ENCODE measurements at places on chromosomes 1 and 21.

DNA sequence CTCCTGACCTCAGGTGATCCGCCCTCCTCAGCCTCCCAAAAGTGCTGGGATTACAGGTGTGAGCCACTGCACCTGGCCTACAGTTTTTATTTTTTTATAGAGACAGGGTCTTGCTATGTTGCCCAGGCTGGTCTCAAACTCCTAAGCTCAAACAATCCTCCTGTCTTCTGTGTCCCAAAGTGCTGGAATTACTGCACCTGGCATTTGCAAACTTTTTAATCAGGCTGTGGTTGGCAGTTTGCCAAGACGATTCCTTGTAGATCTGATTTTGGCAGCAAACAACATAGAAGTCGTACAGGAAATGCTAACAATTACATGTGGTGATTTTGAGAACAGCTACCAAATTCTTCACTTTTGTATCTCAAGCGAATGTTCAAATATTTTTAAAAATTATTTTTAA, 10.1 kb downstream of the RBP7 start:
- no peak for DNase-seq

GRCh38 chr1:11211925-11212587, 22.9 kb downstream of the ANGPTL7 start:
- no peak for DNase-seq

GRCh38 chr1:41673806-41674205, 189.3 kb upstream of the EDN2 start:
- no peak for DNase-seq

GRCh38 chr1:166876540-166876838, 425 bp upstream of the TADA1 start:
- DNase-seq: no peak

GRCh38 chr1:185287451-185287850, 29.6 kb downstream of the IVNS1ABP start:
- no peak for DNase-seq

DNA sequence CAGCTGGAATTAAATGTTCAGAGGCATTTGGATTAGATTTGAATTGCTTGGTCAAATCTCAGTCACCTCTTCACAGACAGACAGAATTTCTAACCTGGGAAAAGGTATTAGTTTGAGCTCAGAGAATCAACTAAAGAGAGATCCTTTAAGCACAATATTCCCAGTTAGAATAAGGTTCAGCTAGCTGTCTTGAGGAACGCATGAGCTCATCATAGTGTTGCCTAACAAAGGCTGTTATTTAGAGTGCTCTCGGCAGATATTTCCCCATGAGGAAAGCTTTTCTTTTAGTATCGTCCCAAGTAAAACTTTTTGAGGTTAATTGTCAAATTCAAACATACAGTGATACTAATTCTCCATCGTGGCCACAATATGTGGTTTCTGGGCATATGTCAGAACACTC, 269.9 kb downstream of the HLX start:
- no peak for DNase-seq

DNA sequence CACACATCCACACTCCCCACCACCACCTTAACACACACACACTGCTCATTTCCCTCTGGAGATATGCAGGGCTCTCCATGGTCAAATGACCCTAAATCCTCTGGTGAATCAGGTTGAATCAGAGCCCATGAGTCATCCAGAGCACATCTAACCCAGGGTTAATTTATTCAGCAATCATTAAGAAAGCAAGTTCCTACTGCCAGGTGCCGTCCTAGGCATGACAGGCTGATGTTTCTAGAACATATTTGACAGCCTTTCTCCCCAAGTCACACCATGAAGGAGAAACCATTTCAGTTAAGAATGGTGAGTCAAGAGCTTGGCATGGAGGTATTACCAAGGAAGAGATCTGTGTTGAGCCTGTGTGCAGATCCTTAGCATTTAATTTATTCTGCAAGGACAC, 194.3 kb upstream of the CAMK1G start:
- no peak for DNase-seq

DNA sequence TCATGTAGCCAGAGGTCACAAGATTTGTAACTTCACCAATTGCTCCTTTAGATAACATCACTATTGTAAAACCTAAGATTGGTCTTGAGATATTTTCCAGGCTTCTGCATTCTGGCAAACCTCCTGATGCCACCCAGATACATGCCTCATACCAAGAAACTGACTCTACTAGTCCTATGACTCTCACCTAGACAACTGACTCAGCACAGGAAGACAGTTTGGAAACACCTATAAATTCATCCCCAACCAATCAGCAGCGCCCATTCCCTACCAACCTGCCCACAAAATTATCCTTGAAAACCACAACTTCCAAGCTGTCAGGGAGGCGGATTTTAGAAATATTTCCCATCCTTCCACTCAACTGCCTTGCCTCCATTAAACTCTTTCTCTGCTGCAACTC, 2.6 kb downstream of the NME7 start:
- DNase-seq: no peak

DNA sequence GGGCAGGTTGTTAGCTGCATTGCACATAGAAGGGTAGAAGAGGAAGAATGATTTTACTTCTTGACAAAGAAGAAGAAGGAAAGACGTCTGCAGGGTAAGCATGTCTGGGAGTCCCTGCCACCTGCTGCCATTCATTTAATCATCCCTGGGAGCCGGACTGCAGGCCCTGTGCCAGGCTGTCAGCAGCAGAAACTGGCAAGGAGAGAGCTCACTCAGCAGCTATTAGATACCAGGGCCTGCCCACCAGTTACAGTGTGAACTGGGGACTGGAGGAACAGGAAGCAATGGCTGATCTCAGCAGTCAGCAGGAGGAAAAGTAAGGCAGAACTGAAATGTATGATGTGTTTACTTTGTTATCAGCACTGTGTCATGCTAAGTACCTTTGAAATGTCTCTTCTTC, 75.7 kb upstream of the C1orf87 start:
- DNase-seq: no peak

DNA sequence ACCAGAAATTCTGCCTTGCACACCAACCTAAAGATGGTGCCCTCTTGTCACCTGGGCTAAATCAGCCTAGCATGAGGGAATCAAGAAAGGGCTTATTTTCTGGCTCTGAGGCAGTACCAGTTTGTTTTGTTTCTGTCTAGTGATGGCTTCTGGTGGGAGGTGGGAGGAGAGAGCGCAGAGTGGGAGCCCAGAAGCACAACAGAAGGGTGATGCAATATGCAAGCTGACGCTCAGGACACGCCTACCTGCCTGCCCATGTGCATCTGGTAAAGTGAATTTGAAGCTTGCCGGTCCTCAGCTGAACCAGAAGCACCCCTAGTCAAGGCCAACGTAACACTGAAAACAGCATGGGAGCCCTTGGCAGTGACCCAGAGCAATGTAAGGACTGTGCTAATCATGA, 138.4 kb upstream of the TIAM1 start:
- no peak for DNase-seq

- DNase-seq: no peak
Observed at GRCh38 chr1:188427642-188428041, 1598.9 kb downstream of the PLA2G4A start.

DNA sequence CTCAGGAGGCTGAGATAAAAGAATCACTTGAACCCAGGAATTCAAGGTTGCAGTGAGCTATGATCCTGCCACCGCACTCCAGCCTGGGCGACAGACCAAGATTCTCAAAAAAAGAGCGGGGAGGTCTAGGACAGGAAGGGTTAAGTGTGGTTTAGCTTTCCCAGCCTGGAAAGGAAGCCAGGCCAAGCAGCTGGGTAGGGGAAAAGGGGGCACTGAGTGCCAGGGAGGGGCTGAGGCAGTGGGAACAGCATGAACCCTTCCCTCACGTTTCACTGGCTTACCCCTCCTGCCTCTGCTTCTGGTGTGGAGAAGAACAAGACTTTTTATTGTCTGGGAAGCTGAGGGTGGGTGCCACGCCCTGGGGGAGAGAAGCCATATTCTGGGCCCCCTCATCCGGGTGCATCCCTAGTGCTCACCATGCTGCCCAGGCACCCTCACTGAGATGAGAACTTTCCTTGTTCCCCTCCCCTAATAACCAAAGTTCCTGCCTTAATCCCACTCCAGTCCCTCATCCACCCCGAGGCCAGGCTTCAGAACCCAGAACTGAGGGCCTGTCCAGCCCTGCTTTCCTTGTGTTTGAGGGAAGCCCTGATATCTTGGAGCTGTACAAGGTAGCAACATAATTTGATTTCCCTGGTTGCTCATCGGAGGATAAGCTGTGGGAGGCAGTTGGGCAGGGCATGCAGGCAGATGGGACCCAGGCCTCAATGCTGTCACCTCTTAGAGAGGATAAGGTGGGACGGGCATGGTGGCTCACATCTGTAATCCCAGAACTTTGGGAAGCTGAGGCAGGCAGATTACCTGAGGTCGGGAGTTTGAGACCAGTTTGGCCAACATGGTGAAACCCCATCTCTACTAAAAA, 2.0 kb upstream of the LMNA start:
- no peak for DNase-seq

DNA sequence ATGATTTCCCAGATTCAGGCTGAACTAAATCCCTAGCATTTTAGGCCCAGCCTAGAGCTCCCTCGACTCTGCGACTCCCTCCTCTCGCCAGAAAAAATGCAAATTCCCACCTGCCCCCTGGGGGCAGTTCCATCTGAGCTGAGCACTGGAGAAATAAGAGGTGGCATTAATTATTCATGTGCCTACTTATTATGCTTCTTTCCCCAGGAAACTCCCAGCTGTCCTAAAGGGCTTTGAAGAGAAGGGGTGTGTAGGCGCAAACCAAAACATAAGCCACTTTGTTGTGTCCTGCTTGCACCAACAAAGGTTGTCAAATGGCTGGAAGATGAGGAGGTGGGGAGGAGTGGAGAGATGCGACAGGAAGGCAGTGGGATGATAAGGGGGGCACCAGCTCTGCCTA, 41.4 kb upstream of the GOLT1A start:
- DNase-seq: no peak

- DNase-seq: no peak
Observed at GRCh38 chr1:111015222-111015621, 51.5 kb upstream of the LRIF1 start.

DNA sequence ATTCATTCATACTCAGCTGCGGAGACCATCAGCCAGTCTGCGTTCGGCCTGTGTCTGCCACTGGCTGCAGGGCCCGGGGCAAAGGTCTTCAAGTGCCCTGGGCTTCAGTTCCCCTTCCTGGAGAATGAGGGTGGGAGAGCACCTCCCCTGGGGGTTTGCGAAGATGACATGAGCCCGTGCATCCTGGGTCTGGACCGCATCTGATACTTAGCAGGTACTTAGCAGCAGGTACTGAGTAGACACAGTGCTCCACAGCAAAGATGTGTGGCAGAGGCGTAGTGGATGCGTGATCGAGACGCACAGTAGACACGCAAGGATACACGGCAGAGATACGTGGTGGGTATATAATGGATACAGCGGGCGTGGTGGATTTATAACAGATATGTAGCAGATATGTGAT, 51.3 kb downstream of the PRKCZ start:
- DNase-seq: no peak

GRCh38 chr1:22249928-22250680, 107.2 kb upstream of the WNT4 start:
- no peak for DNase-seq

- DNase-seq: no peak
Observed at GRCh38 chr1:94670273-94670672, 128.7 kb upstream of the F3 start.

DNA sequence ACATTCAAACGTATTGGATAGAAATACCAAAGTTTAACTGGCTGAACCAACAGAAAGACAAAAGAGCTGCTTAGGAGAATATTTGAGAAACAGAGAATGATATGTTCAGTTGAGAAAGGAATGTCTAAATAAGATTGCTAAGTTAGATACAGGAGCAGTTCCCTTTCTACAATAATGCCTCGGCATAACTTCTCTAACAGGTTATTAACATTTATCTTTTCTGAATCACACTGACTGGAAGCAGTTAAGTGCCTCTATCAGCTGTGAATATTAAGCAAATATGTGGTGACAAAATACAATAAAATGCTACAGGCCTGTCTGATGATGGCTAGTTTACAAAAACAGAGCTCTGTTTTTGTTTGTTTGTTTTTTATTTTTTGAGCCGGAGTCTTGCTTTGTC, 121.9 kb downstream of the KCNK1 start:
- DNase-seq: no peak

DNA sequence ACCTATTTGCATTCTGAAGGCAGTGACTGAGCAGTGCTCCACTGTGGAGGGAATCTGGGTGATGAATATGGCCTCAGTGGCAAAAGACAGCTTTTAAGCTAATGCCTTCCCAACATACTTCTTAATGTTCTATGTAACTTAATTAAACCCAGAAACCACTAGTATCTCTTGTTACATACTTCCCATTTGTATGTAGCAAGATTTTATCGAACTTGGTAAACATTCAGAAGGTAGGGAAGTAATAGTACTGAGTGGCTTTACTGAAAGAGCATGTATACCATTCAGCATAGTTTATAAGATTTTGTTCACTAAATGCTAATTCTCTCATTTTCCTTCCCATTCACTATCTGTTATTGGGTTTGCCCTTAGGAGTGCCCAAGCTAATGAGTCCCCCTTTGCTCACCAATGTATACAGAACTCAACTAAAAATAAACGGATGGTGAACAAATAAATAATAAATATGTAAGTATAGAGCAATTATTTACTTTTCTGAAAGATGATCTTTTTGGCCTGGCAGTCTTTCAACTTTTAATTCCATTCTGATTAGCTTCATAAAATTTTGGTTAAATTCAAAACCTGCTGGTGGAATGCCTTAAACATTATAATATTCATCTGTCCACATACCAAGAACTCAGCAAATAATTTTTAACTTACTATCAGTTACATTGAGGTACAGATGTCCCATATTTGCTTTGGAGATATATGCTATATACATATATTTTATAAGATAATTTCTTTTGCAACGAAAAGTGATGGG, 204.4 kb downstream of the APP start:
- DNase-seq: no peak

DNA sequence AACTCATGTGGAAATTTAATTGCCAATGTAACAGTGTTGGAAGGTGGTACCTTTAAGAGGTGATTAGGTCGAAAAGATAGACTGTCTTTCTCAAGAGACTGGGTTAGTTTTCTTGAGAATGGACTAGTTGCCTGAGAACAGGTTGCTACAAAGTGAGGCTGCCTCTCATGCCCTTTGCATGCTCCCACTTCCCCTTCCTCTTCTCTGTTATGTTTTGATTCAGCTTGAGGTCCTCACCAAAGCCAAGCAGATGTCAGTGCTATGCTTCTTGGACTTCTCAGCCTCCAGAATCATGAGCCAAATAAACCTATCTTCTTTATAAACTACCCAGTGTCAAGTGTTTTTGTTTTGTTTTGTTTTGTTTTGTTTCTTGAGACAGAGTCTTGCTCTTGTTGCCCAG, 187.0 kb upstream of the RUNX1 start:
- DNase-seq: no peak
